ENCODE measurements at places on chromosomes 3 and 15. TPM values are rescaled to one million over a fixed set of nuclear protein-coding genes. Genes with fewer than 3 reads are reported as not detected.

NSUN3 gene
- 22.9 TPM for total RNA-seq

VGLL3 gene
- 1.8 TPM for total RNA-seq

PROK2 gene
- 31.5 TPM for total RNA-seq

DNA sequence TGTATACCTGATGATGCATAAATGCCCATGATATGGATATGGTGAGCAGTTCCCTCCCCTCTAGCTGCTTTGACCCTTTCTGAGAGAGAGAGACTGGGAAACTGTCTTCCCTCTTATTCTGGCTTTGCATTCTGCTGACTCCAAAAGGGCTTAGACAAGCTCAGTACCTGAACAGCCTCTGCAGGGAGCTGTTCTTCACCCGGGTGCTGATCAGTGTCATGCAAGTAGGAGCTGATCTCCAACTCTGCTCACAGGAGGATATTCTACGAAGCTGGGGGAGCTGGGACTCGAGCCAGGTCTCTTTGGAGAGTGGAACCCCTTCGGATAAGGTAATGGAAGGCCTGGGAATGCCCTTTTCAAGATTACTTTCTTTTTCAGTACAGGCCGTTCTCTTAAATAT is 237.1 kb downstream of the RYR3 start:
- no peak for DNase-seq

GRCh38 chr3:63855333-63855940 is 8.2 kb downstream of the THOC7 start:
- DNase-seq, result no peak

DNA sequence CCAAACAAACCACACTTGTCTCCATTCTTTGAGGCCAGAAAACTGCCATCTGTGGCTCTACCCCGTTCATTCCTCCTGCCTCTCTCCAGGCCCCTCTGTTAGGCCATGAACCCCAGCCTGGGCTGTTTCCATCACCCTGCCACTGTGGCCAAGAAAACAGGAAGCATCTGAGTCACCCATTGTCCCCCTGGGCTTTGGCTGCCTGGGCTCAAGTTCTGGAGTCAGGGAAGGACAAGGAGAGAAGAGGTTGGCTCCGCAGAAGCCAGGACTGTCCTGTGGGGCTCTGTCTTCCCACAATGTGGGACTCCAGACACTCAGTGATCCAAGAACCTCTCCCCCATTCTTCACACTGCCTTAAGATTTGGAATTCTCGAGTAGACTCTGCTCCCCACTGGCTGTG is 14.8 kb upstream of the LCTL start:
- DNase-seq, result no peak

RAB43 gene
- 28.7 TPM for total RNA-seq

ETFA gene
- 62.5 TPM for total RNA-seq
